ENCODE measurements at places on chromosomes 7 and 10.
A peak's percentile ranks its signal among the peaks of the same experiment; 100 is the strongest.

DNA sequence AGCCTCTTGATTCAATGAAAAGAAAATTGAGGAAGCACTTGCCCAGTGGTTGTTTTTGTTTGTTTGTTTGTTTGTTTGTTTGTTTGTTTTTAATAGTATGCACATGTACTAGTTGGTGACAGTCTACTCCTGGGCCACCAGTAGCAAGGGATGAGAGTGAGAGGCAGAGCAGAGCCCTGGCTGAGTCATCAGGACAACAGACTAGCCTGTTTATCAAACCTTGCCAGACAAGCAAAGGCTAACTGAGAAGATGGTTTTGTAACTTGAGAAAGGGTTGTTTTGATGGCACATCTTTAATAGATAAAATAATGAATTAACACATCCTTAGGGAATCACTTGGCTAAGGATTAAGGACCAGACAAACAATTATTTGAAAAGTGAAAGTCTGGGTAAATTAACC lies 78.1 kb downstream of the INHBA start:
- peak; percentile 37 for DNase-seq

- DNase-seq = no peak
Observed at GRCh38 chr10:58253184-58253583, 14.5 kb downstream of the IPMK start.

DNA sequence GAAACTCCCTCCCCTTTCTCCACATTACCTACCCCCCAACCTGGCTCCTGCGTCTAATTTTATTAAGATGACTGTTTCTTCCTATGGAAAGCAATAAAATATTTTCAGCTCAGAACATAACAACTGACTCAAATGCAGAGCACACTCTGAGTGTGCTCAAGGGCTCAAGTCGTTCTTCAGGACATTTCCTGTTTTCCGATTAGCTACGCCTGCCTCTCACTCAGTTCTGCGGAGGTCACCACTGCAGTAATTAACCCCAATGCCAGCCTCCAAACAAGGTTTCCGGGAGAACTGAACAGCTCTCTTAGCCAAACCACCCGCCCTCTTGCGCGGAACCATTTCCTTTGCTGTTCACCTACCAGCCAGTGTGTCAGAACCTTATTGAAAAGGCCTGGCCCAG lies 19.3 kb downstream of the MYOF start:
- no peak for DNase-seq

DNA sequence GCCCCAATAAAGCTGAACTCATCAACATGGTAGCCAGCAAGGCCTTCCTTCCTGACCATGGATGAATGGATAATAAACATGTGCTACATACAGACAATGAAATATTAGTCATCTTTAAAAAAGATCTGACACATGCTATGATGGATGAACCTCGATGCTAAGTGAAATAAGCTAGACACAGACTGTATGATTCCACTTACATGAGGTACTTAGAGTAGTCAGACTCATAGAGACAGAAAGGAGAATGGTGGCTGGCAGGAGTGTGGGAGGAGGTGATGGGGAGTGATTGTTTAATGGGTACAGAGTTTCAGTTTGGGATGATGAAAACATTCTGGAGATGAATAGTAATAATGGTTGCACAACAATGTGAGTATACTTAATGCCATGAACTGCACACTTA lies 114.1 kb upstream of the SORCS3 start:
- no peak for DNase-seq

GRCh38 chr10:23258516-23258915 lies 66.4 kb downstream of the PTF1A start:
- no peak for DNase-seq

- DNase-seq = no peak
Observed at GRCh38 chr7:77368974-77369373, 47.2 kb downstream of the GSAP start.

GRCh38 chr7:11235491-11235890 lies 261.8 kb downstream of the PHF14 start:
- DNase-seq = no peak

DNA sequence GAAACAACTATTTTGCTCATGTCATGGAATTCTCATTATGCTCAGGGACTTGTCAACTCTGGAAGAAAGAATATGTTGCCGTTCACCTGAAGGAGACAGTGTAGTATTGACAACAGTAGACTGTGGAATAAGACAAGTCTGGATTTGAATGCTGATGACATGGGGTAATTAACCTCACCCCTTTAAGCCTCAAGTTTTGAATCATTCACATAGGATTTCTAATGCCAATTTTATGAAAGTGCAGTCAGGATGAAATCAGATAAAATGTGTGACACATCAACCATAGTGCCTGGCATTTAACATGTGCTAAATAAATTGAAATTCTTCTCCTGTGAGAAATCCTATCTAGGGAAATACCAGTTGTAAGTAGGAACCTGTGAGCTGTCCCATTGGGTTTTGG lies 305.8 kb downstream of the KIF20B start:
- DNase-seq = no peak

- DNase-seq = no peak
Observed at GRCh38 chr10:123027861-123028260, 19.1 kb downstream of the ACADSB start.

DNA sequence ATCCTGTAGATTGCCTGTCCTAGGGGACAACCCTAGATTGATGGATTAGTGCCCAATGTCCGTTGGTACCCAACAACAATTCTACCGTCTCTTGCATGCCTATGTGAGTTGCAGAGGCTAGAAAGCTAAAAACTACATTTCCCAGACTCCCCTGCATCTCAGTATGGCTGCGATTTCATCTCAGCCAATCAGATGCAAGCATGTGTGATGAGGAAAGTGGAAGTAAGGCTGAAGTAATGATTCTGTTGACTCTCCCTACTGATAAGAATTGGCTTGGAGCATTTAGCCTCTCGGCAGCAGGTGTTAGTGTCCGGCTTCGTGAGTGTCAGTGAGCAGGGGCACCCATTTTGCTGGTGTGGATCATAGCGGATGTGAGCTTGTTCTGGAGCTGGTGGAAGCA lies 171.9 kb downstream of the FGFR2 start:
- no peak for DNase-seq

GRCh38 chr10:80144067-80144695 lies 11.7 kb downstream of the PLAC9 start:
- no peak for DNase-seq

DNA sequence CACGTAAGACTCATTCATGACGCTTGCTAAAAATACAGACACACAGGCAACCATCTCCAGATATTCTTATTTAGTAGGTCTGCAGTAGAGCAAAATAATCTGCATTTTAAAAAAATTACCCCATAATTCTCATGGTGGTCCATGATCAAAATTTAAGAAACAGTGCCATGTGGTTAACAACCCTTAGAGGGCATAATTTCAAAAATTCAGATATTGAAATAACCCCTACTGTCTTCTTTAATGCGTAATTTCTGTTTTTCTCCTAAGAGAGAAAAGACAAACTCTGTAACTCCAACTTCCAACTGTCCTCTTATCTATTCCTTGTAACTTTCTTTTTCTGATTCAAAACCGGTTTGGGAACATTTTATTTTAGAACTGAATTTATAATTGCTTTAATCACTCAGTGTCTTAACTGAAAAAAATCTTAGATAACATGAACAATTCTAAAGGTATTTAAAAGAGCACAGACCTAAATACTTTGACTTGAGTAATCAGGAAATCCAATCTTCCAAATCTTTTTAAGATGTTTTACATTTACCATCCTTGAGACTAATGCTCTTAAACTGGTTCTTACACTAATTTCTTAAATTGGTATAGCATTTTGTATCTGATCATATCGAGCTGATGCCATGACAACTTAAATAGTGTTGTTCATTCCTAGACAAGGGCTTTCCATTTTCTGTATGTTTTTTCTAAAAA lies 148.0 kb downstream of the GALNT11 start:
- no peak for DNase-seq

Measured in GM03348 (cell line).